ENCODE measurements at places on chromosomes 7 and 10. TPM values are rescaled to one million over a fixed set of nuclear protein-coding genes. Genes with fewer than 3 reads are reported as not detected.

GRCh38 chr10:36675458-36675880, 449.9 kb upstream of the ANKRD30A start:
- no peak overlapping the region for H3K27ac ChIP-seq
- H3K4me1 ChIP-seq = peaks cover 18% of the 10 kb centered on the region
- DNase-seq = no peak

DNA sequence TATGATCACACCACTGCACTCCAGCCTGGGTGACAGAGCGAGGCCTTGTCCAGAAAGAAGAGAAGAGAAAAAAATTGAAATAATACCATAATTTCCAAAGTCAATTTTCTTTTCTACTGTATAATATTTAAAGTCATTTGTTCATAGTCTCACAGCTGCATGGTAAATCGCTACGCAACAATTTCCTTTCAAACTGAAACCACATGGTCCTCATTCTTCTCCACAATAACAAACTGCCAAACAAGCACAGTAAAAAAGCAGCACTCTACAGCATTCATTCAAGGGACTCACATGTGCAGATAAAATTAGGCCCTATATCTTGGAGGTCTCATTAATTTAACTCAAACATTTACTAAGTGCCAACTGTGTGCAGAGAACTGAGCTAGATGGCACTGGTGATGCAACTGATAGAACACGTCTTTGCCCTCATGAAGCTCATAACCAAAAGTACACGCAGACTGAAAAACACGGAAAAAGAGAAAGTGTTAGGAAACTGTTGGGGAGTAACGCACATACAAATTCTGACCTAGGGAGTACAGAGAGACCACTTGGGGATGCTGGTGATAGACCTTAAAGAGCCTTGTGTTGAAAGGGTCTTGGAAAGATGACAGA, 68.4 kb upstream of the SRRM3 start:
- no peak for DNase-seq
- H3K27me3 ChIP-seq = peaks cover 34% of the 10 kb centered on the region
- no peaks in the 10 kb centered on the region for H3K4me1 ChIP-seq
- no peak overlapping the region for H3K4me3 ChIP-seq
- no peak overlapping the region for H3K27ac ChIP-seq

GRCh38 chr10:48774416-48775205, 89.9 kb downstream of the WDFY4 start:
- no peaks in the 10 kb centered on the region for H3K36me3 ChIP-seq
- H3K4me1 ChIP-seq = peaks cover 3% of the 10 kb centered on the region
- DNase-seq = no peak
- H3K27me3 ChIP-seq = peaks cover 6% of the 10 kb centered on the region

DNA sequence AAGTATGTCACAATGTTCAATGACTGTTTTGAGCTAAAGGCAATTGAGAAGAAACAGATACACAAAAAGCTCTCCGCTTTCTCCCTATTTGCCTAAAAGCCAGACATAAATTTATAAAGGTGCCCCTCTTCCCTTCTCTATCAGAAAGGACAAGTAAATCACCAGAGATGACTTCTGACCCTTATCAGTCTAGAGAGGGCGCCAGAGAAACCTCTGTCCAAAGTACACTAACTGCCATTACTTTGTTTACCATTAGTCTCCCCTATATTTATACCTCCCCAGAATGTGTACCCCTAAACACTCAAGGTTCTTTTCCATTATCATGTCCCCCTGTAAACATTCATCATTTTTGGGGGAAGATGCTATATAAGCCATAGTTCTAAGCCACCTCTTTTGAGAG, 49.3 kb downstream of the TPK1 start:
- H3K36me3 ChIP-seq = no peaks in the 10 kb centered on the region
- H3K27ac ChIP-seq = no peak overlapping the region
- no peak overlapping the region for H3K4me3 ChIP-seq
- no peaks in the 10 kb centered on the region for H3K27me3 ChIP-seq

- no peak overlapping the region for H3K27ac ChIP-seq
- H3K27me3 ChIP-seq = no peaks in the 10 kb centered on the region
Observed at GRCh38 chr10:31683682-31684081, 244.9 kb downstream of the ARHGAP12 start.

- H3K36me3 ChIP-seq = no peaks in the 10 kb centered on the region
- H3K27ac ChIP-seq = no peak overlapping the region
- H3K4me3 ChIP-seq = no peak overlapping the region
- peaks cover 30% of the 10 kb centered on the region for H3K27me3 ChIP-seq
- no peaks in the 10 kb centered on the region for H3K4me1 ChIP-seq
Observed at GRCh38 chr7:107726356-107727130, 17.4 kb upstream of the CBLL1 start.

DNA sequence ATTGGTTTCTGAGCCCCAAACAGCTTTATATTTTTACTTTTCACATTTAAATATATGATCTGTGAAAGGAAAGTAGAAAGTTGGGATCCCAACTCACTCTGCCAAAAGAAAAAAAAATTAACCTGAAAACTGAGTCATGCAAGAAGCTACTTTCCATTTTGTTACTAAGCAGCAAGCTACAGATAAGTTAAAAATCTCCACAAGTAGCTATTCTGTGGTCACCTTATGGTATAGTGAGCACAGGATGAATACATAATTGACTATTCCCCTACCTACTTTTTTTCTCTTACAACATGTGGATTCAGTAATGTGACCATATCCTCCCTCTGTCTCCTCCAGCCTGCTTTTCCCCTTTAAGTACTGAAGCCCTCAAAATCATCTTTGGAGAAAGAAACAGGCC, 30.3 kb upstream of the CREB3L2 start:
- no peaks in the 10 kb centered on the region for H3K27me3 ChIP-seq
- no peak overlapping the region for H3K4me3 ChIP-seq
- peaks cover 6% of the 10 kb centered on the region for H3K36me3 ChIP-seq
- H3K4me1 ChIP-seq = peaks cover 11% of the 10 kb centered on the region
- H3K27ac ChIP-seq = no peak overlapping the region

DNA sequence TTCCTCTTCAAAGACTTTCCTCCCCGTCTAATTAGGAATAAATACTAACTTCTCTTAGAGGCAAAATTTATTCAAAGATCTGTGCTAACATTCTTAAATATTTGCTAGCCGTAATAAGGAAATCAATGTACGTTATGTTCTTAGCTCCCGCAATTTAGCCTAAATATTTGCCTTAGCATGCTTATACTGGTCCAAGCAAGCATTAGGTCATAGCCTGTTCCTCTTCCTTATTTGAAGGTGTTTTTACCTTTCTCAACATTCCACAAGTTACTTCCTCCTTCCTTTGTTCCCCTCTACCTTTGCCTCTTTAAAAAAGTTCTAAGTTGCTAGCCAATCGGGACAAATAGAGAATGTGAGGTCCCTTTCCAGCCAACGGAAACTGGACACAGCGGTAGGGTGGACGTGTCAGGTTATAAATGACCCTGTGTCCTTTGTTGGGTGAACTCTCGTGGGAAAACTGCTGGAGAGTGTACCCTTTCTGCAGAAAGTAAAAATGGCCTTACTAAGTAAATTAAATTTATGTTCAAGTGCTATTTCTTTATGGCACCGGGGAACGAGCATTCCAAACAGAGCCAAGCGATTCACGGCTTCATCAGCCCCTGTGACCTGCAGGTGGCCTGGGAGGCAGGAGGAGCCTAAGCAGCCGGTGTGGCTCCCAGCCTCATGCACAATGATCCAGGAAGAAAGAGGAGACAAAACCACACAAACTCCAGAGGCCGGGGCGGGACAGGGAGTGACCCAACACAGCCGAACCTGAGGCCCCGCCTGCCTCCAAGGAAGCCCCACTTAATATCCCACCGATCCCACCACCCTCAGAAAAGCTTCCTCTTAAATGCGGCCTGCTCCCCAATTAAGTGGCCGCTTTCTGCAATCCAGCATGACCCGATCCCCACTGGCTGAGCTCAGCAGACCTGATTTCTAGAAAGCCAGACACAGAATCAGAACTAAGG, 67.0 kb downstream of the ZRANB1 start:
- H3K27ac ChIP-seq = peak overlapping the region; percentile 91
- H3K36me3 ChIP-seq = peaks cover 17% of the 10 kb centered on the region
- H3K4me3 ChIP-seq = no peak overlapping the region
- H3K4me1 ChIP-seq = peaks cover 33% of the 10 kb centered on the region
- H3K27me3 ChIP-seq = no peaks in the 10 kb centered on the region
- DNase-seq = no peak

- H3K4me3 ChIP-seq = peak overlapping the region; percentile 55
- H3K27ac ChIP-seq = no peak overlapping the region
- DNase-seq = no peak
- H3K36me3 ChIP-seq = no peaks in the 10 kb centered on the region
Observed at GRCh38 chr7:76282344-76283253, 19.9 kb upstream of the HSPB1 start.

Gene ZNF22
- total RNA-seq = 46.0 TPM

Gene RET
- 1.5 TPM for total RNA-seq

Gene FGL2
- not detected for total RNA-seq

Gene PKD2L1
- total RNA-seq = 0.38 TPM

Gene HMX3
- total RNA-seq = not detected

Gene PIK3CG
- not detected for total RNA-seq
